HCEC 1CT (cell line): ENCODE measurements at places on chromosomes 2 and 18.

GRCh38 chr2:195500879-195501278, 156.1 kb upstream of the SLC39A10 start:
- DNase-seq: no peak

DNA sequence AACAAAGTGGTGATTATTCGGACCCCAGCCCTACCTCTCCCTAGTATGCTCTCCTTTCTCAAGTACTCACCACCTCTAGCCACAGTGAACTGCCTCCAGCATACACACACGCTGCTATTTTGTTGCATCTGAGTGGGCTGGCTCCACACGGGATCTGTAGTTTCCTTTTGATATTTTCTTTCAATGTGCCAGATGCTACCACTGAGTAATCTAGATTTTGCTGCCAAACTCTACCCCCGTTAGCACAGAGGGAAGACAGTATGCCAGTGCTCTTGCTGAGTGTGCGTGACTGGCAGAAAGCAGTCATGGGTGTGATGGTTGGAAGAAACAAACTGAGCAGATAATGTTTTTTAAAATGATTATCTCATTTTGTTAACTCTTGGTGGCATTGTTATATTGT, 11.6 kb downstream of the CFLAR start:
- peak; percentile 59 for DNase-seq

DNA sequence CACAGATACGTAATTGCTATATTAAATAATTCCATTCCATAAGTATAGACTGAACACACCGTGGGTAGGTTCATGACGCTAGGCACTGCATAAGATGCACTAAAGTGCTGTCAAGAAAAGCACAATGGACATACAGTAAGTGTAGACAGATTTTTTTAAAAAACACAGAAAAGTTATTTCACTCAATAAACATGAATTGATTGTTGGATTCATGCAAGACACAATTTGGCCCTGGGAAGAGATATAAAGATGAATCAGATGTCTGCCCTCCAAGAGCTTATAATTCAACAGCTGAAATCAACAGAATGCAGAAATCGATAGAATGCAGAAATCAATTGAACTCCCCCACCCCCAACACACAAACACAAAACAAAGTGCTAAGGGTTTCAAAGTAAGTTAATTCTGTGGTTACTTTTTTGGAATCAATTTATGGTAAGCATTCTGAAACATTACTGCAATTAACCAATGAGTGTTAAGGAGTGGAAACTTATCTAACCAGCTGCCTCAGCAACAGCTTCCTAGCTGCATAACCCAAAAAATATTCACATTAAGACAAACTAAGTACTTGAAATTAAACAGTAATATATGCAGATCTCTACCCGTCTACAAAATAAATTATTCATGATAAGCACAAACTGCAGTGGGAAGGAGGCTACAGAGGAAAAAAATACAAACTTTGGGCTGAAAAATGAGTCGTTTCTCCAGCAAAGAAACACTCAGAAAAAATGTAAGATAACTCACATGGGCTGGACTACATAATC, 1.6 kb downstream of the NBAS start:
- no peak for DNase-seq

GRCh38 chr2:45497355-45497754, 113.7 kb downstream of the SRBD1 start:
- DNase-seq: no peak

DNA sequence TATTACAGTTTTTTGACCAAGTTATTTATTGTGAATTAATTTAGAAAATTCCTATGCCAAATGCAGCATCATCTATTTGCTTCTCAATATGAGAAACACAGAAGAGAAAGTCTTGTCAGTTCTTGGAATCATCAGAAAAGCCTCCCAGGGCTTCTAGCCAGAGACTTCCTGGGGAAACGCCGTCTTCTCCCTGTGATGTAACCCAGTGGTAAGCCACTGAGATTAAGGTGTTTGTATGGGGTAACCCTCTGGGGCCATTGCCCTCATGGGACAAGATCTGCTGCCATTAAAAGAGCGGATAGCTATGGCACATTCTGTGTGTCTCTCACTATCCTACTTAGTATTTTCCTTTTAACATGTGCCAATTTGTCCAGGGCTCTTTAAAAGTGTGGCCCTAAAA, 28.0 kb downstream of the ANKRD29 start:
- no peak for DNase-seq

DNA sequence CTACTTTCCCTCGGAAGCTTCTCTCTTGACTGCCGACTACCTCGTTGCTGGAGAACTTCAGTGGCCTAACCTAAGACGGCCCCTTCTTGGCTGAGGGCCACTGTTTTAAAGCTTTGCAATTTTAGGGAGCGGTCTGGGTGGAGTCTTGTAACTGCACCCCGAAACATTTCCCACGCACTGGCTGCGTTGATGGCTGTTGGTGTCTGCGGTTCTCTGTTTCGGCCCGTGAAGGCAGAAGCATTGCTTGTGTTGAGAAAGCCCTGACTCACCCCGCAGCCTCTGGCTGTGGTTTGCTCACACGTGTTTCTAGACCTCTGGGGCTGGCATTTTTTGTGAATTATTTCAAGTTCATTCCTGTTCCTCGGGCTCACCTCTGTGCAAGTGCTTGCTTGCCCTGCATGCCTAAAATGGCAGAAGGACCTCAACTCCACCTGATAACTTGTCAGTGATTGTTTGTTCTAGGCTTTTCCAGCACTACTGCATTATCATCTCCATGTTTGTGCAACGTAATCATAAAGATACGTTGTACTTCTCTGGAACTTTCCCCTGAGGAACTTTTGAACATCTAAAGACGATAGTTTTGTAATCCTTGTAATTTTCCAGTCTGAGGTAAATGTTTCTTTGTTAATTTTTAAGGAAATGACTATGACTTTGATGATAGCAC, 94.2 kb upstream of the DLX2 start:
- DNase-seq: peak; percentile 38

DNA sequence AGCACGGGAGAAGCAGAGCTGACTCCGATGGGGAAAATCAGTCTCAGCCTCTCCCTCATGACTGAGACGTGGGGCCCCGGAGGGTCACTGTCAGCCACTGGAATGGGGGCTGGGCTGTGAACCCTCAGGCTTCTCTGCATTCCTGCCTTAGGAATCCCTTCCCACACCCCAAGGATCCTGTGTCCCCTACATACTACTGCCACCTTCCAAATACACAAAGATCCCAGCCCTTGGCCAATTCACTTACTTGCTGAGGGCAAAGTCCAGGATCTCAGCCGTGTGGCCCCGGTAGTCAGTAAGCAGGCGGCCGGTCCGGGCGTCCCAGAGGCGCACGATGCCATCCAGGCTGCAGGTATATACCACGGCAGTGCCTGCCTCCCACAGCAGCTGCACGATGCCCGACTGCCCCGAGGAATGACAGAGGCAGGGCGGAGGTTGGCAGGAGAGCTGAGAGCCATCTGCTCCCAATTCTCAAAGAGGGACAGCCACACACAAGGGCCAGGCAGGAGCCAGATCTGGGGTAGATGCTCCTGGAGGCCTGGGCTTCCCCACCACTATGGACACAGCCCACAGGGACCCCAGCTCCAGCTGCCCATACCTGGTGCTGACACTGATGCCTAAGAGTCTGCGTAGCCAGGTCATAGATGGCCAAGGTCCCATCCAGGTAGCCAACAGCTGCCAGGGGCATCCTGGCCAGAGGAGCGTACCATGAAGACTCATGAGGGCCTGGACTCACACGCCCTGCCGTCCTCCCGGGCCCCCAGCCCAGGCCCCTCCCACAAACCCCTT, 4.2 kb downstream of the GPBAR1 start:
- DNase-seq: no peak

GRCh38 chr2:239298116-239298804, 102.6 kb downstream of the HDAC4 start:
- DNase-seq: no peak

DNA sequence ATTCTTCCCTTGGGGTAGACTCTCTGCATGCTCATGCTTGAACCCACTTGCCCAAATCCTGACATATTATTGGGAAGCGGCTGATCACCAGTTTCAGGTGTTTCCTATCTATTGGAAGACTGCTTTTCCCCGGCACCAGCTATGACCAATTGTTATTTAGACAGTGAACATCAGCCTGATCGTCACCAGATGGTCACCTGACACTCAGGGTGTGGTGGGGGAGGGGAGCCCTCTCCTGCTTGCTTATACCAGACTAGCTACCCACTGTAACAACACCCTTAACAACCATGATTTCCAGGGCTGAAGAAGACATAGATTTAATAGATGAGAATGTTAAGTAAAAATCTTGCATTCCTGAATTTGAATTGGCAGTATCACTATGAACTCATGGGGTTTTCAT, 44.3 kb downstream of the RBM43 start:
- DNase-seq: no peak

- DNase-seq: no peak
Measured at GRCh38 chr2:39625927-39626270, 39.8 kb upstream of the TMEM178A start.

DNA sequence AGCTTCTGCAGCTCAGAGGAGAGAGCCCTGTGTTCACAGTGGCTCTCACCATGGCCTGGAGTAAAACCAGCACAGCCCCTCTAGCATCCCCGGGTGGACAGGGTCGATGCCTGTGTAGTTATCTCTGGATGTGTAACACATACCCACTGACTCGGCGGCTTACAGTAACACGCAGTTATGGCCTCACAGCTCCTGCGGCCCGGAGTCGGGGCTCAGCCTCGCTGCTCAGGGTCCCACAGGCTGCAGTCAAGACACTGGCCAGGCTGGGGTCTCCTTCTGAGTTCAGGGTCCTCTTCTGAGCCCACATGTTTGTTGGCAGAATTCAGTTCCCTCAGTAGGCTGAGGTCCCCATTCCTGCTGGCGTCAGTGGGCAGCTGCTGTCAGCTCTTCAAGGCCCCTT, 2.5 kb upstream of the RAB17 start:
- DNase-seq: no peak

GRCh38 chr2:88832311-88832991, 141.0 kb downstream of the RPIA start:
- DNase-seq: no peak

GRCh38 chr2:112566104-112566503, 18.3 kb upstream of the CHCHD5 start:
- DNase-seq: no peak

DNA sequence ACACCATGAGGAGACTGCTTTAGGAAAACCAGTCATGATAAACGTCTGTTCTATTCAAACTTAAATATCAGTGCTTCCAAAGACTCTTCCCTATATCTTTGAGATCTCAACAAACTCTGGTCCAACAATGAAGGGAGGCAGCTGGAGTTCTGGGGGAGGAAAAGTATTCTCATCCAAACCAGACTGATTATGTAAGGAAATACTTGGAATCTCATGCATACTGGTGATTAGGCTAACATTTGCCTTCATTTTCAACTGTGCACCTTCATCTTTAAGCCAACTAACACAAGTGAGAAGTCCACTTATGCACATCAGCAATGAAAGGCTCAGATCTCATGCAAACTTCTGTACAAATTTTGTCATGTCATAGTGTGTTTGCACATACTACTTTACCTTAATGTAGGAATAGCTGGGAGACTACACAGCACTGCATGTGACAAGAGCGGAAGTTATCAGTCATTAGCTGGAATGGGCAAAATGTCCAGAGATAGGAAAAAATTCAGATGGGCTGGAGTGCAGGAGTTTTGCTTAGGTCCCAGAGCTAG, 67.5 kb upstream of the STK17B start:
- DNase-seq: no peak

- no peak for DNase-seq
Measured at GRCh38 chr18:79218605-79219190, 149.5 kb downstream of the ATP9B start.

- peak; percentile 58 for DNase-seq
Measured at GRCh38 chr2:71379086-71379485, 47.5 kb downstream of the ZNF638 start.

- no peak for DNase-seq
Measured at GRCh38 chr2:220182790-220183189, 555.4 kb downstream of the SLC4A3 start.
